ENCODE measurements at places on chromosomes 2 and 18. TPM values are rescaled to one million over a fixed set of nuclear protein-coding genes. Genes with fewer than 3 reads are reported as not detected.

ARHGEF33 gene
- total RNA-seq, result 0.38 TPM

CACNB4 gene
- total RNA-seq, result 0.18 TPM

CPLX4 gene
- total RNA-seq, result not detected

INHBB gene
- 2.4 TPM for total RNA-seq

DYSF gene
- total RNA-seq, result 87.3 TPM

IFIH1 gene
- total RNA-seq, result 4.9 TPM

VPS4B gene
- total RNA-seq, result 45.0 TPM

AQP12A gene
- total RNA-seq, result not detected

ALLC gene
- not detected for total RNA-seq

SP5 gene
- not detected for total RNA-seq

KCNJ13 gene
- not detected for total RNA-seq

SPP2 gene
- not detected for total RNA-seq

ACMSD gene
- not detected for total RNA-seq

BZW1 gene
- 584 TPM for total RNA-seq

RNF144A gene
- total RNA-seq, result 9.6 TPM

RGPD6 gene
- total RNA-seq, result 44.7 TPM

CHMP3 gene
- 65.7 TPM for total RNA-seq

XIRP2 gene
- not detected for total RNA-seq

SCN3A gene
- total RNA-seq, result not detected

DIPK1C gene
- not detected for total RNA-seq

TUBA3D gene
- not detected for total RNA-seq

SLC14A1 gene
- 0.09 TPM for total RNA-seq

PASK gene
- 3.4 TPM for total RNA-seq

KLHL30 gene
- total RNA-seq, result 0.19 TPM

NTSR2 gene
- total RNA-seq, result not detected

UGT1A10 gene
- not detected for total RNA-seq

KCNK3 gene
- not detected for total RNA-seq

STARD6 gene
- total RNA-seq, result not detected

SLC16A14 gene
- total RNA-seq, result 0.18 TPM

NGEF gene
- total RNA-seq, result 1.5 TPM

UGT1A8 gene
- not detected for total RNA-seq

FBXO36 gene
- 0.75 TPM for total RNA-seq

RBFA gene
- 34.3 TPM for total RNA-seq

CGREF1 gene
- 1.2 TPM for total RNA-seq

CFAP65 gene
- total RNA-seq, result under 0.01 TPM

NEU2 gene
- total RNA-seq, result not detected

RAB17 gene
- total RNA-seq, result 1.6 TPM

PPM1G gene
- 157 TPM for total RNA-seq

ABCB11 gene
- total RNA-seq, result 0.18 TPM

TEX44 gene
- not detected for total RNA-seq

SRD5A2 gene
- not detected for total RNA-seq

KCNG3 gene
- total RNA-seq, result not detected

SKOR2 gene
- not detected for total RNA-seq

INHA gene
- total RNA-seq, result 0.19 TPM

GREB1 gene
- total RNA-seq, result 0.09 TPM

TMEM198 gene
- not detected for total RNA-seq

ITPRIPL1 gene
- 0.75 TPM for total RNA-seq

EVA1A gene
- total RNA-seq, result 116 TPM

MC5R gene
- total RNA-seq, result not detected

STRADB gene
- 26.5 TPM for total RNA-seq

GPBAR1 gene
- under 0.01 TPM for total RNA-seq

CYP26B1 gene
- 1.3 TPM for total RNA-seq

All from endothelial cell of coronary artery (primary cell).